Posterior vena cava (tissue), 2 donors: ENCODE measurements at places on chromosomes 12 and 14. TPM values are rescaled to one million over a fixed set of nuclear protein-coding genes. Genes with fewer than 3 reads are reported as not detected.

TAC3 gene
- 0.33 TPM for total RNA-seq

CLEC14A gene
- 31.6 TPM for total RNA-seq

ADGRD1 gene
- 178 TPM for total RNA-seq

DNA sequence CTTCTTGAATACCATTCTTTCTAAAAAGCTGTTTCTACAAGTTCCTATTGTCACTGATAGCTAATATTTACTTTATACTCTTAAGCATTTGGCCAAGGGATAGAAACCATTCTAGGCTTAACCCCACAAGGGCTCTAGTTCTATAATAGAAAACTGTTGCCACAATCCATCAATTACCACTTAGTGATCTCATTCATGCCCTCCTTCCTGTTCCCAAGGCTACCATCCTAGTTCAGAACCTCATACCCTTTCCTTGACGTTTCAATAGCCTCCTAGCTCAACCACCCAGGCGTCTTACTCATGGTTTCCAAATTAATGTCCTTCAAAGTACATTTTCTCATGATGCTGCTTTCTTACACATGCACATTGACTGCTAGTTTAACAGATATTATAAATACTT is 493.5 kb downstream of the NAV3 start:
- no peak for DNase-seq

GRCh38 chr12:71947645-71948105 is 9.0 kb downstream of the TPH2 start:
- no peak for DNase-seq
